ENCODE measurements at places on chromosomes 1 and 21.

DNA sequence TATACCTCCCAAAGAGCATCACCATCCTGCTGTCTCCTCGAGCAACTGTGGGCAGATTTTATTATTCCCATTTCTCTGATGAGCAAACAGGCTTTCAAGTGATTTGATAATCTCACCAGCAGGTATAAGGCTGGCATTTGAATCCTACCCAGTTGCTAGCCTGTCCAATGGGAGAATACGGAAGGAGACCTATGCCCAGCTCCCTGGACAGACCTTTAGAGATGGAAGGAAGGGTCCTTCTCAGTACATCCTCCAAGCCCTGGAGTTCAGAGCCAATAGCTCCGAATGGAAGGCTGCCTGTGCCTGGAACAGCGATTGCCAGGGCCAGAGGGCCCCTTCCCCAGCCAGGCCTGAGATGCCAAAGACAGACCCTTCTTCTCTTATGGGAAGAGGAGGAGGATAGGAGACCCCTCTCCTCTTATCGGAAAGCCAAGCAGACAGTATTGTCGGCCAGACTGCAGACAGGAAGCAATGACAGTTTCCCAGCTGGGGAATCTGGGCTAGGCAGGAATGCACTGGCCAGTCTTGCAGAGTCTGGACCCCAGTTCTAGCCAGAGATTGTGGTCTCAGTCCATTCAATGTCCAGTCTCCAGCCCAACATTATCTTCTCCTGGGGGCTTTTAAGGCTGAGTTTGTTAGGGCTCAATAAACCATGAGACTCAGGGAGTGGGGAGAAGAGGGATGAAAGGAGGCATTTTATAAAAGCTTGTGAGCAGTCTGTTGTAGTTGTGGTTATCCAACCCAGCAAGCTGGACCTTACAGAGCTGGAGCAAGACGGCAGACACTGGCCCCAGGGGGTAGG is 2.0 kb downstream of the IFFO2 start:
- no peak for DNase-seq

DNA sequence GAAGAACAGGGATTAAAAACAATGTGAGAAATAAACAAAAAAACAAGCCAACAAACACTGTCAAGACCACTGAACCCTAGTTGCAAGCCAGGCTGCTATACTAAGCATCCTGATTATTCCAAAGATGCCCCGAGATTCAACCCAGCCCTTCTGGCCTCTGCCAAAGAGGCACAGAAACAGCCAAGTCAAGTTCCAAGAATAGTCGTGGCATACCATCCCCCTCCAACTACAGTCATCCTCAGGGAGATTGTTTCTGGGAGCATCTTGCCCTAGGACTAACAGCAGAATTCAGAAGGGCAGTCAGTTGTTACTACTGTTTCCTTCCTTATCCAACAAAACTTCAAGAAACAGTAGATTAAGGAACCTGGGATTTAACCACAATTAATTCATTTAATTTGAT is 52.3 kb downstream of the ABL2 start:
- DNase-seq: peak; percentile 29

DNA sequence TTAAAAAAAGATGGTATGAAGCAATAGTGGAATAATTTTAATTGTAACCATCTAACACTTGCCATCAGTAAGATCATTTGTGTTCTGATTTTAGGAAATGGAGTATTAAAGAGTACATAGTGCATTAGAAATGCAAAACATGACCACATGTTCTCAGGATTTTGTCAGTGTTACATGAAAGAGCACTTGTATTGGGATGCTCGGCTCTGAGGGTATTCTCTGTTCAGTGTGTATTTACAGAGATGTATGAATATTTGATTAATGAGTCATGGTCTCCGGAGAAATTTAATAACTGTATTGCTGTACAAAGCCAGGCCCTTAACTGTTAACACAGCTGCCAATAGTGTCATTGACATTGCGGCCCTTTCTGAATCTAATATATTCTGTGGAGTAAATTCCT is 91.7 kb downstream of the ATG4C start:
- DNase-seq: no peak

DNA sequence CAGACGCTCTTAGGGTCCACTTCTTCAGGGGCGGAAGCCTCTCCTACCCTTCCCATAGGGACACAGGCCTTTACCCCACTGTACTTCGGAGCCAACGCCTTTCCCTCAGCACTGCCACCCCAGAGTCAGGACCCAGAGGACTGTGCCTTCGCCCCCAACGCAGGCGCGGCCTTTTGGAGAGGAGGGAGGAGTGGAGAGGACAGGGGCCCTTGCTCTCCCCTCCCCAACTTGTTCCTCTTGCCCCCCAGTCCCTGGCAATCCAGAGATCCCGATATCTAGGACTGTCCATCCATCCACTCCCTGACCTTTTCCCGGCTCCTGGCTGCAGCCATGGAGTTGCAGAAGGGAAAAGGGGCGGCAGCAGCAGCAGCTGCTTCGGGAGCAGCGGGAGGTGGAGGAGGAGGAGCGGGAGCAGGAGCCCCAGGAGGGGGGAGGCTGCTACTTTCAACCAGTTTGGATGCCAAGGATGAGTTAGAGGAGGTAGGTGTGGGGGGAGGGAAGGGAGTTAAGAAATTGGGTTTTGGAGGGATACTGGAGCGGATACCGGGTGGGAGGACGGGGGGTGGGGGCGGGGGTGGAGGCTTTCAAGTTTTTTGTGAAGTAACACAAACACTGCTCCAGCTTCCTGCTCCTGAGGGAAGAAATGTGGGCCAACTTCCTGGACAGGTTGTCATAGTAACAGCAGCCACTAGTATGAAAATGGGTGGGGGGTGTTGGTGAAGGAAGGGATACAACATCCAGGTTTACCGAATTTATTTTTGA is 636 bp downstream of the INTS3 start:
- peak; percentile 43 for DNase-seq

DNA sequence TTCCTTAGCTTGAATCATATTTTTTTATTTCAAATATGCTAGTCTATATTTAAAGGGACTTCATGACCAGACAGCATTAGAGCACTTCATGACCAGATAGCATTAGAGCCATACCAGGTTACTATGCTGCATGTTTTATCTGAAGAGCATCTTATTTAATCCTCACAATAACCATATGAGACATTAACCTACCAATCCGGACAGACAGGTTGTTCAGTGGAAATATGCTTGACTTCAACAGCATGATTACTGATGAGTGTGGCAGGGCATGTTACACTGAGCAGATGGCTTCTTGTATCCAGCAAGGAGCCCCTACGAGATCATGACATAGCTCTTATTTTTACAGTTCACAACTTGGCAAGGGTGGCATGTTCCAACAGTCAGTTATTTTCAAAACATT is 85.0 kb upstream of the KCTD3 start:
- no peak for DNase-seq

GRCh38 chr1:203031467-203031866 is 5.2 kb downstream of the PPFIA4 start:
- peak; percentile 14 for DNase-seq

DNA sequence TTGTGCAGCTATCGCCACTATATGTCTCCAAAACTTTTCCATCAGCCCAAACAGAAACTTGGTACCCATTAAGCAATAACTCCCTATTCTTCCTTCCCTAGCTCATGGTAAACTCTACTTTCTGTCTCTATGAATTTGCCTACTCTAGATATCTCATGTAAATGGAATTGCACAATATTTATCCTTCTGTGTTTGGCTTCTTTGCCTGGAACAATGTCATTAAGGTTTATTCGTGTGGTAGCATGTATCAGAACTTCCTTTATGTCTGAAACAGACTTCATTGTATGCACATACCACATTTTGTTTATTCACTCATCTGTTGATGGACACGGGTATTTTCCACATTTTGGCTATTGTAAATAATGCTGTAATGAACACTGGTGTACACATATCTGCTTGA is 40.7 kb upstream of the CD34 start:
- no peak for DNase-seq

DNA sequence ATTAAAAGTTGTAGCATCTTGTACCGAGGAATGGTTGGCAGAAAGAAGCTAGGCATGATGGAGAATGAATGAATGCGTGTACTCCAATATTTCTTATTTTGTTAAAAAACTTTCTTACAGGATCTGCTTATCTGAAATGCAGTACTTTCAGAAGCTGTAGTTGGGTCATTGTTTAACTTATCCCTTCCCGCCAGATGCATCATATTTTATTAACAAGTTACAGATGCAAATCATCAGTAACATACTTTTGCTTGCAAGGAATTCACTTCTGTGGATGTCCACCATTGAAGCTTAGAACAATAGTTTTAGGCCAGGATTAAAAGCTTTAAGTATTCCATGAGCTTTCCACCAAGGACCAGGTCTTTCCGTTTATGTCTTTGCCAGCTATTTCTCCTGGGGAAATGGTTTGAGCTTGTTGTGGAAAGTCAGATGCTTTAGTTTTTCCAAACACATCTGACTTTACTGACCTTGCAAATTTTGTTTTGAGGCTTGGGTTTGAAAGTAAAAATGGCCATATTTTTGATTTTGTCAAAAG is 65.4 kb downstream of the PATJ start:
- no peak for DNase-seq

- DNase-seq: no peak
These were observed 4.3 kb upstream of the MIIP start for GRCh38 chr1:12015001-12015491.

DNA sequence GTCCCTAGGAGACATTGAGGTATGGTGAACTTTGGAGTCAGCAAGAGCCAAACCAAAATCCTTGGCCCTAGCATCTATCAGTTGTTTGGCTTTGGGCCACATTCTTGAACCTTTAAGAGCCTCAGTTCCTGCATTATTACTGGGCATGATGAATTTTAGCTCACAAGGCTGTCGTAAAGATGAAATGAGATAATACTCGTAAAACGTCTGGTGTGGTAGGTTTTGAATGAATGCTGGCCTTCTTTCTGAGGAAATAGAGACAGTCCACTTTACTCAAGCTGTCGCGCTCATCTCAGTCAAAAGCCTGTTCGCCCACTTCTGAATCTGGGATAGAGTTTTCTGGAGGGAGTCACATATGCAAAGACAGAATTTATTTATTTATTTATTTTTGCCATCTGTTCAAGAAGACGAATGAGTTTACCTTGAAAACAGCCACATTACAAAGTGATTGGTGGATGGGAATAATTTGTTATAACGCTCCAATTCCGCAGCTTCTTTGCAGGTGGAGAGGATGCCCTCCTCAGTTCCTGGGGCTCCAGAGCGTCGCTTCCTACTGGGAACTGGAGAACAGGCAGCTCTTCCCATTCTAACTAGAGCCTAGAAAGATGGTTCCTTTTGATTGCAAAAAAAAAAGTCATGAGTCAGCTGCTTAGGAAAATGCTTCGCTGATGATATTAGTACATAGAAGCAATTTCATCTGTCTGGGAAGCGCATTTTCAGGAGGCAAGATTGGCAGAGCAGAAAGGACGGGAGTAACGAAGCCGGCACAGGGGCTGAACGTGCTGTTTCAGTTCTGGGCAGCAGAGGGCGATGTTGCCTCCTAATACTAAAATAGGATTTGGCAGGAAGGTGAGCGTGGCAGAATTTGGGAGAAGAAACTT is 49.9 kb upstream of the CYP2J2 start:
- DNase-seq: peak; percentile 30

DNA sequence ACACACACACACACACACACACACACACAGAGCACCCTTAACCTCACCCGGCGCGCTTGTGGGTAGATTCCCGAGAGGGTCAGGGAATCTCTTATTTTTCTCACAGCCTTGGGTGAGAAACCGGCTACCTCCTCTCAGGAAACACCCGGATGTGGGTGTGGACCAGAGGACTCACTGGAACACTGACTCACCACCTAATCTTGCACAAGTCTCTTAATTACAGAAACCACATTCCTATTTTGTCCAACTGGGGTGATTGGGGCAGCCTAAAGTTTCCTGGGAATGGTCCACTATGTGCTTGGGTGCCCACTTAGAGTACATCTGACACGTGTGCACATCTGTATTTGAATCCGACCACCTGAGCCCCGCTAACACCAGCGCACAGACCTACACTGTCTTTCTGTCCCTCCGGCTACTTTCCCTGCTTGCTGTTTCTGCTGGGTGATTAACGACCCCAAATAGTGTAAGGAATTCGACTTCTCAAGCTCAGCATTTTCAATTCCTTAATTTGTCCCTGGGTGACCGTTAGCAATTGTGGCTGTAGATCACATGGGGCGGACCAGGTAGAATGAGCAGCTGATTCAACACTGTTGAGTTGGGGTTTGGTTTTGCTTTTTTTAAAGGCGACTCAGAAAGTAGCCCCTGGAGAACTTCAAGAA is 14.0 kb upstream of the TBX15 start:
- DNase-seq: peak; percentile 88
